ENCODE measurements at places on chromosomes 5 and 9.

DNA sequence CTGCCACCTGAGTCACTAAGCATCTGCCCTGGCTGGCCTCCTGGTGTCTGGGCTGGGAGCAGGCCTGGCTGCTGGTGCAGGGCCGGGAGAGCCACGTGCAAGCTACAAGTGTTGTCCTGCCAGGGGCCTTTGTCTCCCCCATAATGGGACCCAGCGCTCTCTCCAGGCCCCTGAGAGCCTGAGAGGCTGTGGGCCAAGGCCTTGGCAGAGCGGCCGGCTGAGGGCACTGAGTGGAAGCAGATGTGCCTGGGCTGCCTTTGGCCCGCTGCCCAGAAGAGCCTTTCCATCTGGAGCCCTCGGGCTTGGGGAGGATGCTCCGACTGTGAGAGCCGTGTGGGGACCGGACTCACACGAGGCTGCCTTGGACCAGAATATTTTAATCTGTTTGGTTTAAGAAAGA is 185.5 kb downstream of the RGS3 start:
- DNase-seq, result no peak

GRCh38 chr5:124704594-124705284 is 41.7 kb downstream of the ZNF608 start:
- no peak for DNase-seq

DNA sequence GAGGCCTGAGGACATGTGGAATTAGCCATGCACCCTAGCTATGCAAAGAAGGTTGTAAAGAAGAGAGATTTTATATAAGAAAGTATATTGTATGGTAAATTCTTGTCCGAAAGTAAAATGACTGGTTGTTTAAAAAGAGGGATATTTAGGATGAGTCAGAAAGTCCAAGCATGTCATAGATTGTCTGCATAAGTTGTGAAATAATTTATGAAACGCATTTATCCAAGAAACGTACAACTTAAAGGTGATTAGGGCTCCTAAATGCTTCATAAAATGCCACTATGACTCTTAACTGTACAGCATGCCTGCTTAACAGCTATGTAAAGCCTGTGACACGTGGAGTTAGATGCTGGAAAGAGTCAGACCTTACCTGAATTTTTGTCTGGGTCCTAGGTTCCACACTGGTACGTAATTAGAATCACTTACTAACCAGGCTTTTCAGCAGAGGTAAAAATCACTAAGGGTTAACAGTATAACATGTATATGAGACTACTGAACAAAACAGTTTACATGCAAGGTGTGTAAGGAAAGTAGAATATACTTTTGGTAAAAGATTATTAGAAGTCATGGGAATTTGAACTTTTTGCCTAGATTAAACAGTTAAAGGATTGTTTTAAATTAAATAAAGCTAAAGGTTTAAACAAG is 37.0 kb upstream of the ARL15 start:
- DNase-seq, result no peak

DNA sequence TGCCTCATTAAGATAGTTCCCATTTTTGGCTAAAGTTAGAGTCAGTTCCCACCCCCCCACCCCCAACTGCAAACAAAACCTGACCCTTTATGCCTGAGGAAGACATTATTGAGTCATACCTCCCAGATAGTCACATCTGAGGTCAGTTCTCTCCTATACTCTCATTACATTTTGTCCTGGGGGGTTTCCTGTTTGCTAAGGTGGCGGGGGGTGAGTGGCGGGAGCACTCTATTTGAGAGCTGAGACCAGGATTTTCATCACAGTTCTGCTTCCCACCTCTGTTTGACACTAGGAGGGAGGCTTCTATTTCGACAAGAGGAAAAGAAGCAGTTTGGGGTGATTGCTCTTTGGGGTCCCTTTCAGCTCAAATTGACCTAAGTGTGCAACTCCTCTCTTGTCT is 59.4 kb upstream of the ICE1 start:
- no peak for DNase-seq

DNA sequence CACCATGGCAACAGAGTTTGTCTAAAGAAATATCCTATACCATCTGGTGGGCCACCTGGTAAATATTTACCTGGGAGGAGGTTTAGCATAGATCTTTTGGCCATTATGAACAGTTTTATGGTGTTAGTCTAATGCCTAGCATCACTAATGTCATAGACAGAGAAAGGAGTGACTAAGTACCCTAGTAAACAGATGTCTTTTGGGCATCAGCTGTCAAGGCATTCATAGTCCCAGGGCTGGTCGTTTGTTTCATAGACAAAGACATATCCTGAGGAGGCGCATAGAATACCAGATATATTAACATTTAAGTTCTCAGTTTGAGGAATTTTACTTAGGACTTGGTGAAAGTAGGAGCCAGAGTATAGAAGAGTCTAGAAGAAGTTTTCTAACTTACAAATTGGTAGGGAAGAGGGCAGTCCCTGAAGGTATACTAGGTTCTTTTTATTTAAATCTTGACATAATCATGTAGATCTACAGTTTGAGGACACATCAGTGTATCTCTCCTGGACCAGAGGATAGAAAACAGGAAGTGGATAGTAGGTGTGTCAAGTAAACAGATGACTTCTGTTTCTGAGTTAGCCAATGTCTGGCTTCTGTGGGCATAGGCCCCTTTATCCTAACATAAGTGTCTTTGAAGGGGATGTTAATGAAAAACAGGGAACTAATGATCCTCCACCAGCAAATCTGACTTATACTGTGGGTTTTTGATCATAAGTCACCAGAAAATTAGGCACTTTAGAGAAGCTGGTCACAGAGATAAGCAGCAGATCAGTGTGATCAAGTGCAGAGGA is 105.0 kb upstream of the PRSS3 start:
- DNase-seq, result no peak

DNA sequence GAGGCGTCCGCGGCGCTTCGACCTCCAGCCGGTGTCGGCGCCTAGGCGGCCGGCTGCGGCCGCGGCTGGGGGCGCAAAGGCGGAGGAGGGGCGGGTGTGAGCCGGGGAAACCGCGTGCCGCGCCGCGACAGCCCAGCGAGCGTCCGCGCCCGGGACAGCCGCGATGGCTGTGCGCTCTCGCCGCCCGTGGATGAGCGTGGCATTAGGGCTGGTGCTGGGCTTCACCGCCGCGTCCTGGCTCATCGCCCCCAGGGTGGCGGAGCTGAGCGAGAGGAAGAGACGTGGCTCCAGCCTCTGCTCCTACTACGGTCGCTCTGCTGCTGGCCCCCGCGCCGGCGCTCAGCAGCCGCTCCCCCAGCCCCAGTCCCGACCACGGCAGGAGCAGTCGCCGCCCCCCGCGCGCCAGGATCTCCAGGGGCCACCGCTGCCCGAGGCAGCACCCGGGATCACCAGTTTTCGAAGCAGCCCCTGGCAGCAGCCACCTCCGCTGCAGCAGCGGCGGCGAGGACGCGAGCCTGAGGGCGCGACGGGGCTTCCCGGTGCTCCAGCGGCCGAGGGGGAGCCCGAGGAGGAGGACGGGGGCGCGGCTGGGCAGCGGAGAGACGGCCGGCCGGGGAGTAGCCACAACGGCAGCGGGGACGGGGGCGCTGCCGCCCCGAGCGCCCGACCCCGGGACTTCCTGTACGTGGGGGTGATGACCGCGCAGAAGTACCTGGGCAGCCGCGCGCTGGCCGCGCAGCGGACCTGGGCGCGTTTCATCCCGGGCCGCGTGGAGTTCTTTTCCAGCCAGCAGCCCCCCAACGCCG is 605 bp downstream of the CHSY3 start:
- DNase-seq, result peak; percentile 23

- no peak for DNase-seq
These were observed 77.4 kb downstream of the MSX2 start for GRCh38 chr5:174801798-174802197.

DNA sequence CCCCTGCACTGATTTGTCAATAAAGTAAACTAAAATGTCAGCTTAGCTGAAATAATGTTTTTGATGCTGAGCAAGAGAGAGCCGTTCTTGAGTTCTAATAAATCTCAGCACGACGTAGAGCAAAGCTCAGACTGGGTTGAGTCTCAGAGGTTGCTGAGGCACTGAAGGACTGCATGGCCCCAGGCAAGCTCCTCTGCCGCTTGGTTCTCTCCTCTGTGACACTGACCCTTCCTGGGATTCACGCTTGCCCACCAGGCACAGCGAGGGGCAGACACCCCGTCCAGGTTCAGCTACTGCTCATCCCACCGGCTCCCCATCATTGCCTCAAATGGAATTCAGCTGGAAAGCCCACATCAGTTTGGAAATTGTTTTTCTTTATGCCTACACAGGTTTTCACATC is 129.8 kb downstream of the IRX2 start:
- DNase-seq, result no peak

GRCh38 chr5:14925326-14925725 is 53.7 kb upstream of the ANKH start:
- no peak for DNase-seq

GRCh38 chr9:113807173-113808061 is 68.7 kb upstream of the ZNF618 start:
- DNase-seq, result peak; percentile 70

DNA sequence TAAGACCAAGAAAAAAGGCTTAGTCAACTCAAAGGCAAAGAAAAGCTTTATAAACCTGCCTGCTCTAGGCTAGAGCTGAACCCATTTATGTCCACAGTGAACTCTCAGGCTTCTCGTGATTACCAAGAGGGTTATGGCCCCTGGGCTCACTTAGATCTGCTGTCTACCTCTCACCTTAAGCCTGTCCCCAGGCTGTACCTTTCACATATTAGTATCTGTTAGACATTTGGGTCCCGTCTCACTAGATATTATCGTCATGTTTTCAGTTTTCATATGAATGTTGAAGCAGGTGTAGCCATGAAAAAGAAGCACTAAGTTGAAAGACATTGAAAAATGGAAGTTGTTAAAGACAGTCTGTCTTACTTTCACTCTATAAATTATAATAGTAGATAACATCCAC is 75.2 kb upstream of the COX7C start:
- DNase-seq, result no peak

GRCh38 chr5:57586649-57587048 is 104.0 kb upstream of the ACTBL2 start:
- DNase-seq, result no peak

DNA sequence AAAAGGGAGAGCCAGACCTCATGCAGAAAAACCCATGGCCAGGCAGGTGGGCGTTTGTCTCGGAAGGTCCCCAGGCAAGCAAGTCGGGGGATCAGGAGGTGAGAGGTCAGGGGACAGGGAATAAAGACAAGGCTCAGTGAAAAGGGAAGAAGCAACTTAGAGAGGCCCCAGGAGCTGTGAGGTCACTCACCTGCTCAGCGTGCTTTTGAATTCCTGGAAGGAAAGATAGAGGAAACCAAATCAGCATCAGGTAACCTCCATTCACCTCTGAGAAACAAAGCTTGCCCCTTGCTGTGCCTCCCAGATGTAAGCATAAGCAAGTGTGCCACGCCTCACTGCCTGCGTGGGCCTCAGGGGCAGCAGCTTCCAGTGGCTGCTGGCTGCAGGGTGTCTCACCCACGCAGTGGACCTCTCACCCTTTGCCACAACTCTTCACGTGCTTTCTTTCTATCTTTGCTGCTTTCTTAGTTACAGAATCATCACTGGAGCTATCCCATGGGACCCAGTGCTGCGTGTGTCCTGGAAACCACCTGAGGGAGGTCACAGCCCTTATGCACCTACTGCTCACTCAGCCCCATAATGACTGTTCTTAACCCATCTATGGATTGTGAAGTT is 6.0 kb downstream of the TRIM7 start:
- no peak for DNase-seq

DNA sequence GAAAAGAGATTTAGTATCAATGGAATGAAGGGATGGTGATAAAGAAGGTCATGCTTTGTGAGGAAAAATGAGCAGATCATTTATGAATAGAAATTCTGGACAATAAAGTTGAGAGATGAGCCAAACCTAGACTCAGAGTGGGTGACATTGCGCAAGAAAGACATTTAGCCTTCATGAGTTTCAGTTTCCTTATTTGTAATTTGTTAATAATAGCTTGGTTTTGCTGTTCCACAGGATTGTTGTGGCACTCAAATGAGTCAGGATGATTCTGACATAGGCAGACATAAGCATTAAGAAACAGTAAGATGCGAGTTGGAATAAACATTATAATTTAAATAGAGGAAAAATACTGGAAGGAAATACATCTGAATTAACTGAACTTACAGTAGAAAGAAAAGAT is 34.8 kb downstream of the ITGA2 start:
- DNase-seq, result no peak

GRCh38 chr5:63194126-63194525 is 615.5 kb downstream of the LRRC70 start:
- DNase-seq, result no peak

GRCh38 chr9:98570055-98570454 is 138.7 kb downstream of the GABBR2 start:
- DNase-seq, result no peak

GRCh38 chr5:19987612-19988361 is at the start of gene CDH18:
TSS of gene CDH18 (minus strand) at chr5:19988200. CDS start at chr5:19838986, 149,214 bp downstream.
- DNase-seq, result no peak

GRCh38 chr5:88667496-88668201 is 215.3 kb downstream of the MEF2C start:
- no peak for DNase-seq

DNA sequence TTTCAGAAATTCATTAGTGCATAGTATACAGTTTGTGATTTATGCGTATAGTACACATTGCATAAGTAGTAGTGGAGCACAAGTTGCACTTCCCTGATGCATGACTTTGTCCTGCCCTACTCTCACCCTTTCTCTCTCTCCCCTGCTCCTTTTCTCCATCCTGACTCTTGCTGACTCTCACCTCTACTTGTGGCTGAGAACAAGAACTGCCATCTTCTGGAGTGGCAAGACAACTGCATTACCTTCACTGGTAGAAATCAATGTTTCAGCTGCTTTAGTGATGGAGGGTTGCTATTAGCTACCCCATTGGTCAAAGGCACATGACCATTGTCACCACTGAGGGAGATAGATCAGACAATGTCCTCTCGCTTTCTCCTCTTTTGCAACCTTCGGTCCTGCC is 26.9 kb downstream of the SPEF2 start:
- no peak for DNase-seq

DNA sequence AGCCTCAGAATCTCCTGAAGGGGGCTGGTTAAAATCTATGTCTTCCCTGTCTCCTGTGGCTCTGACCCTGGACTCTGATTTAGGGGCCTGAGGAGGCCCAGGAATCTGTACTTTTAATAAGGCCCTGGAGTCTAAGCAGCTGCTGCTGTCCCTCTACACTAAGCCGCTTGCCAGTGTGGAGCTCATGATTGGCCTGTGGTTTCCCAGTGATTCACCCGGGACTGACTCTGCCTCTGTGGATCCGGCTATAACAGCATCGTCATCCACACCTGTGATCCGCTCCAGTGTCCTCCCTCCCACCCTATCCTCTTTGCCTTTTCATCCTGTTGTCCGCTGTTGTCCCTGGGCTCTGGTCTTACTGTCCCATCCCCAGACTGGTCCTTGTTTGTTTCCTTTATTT is 3.7 kb downstream of the SLC31A2 start:
- no peak for DNase-seq

DNA sequence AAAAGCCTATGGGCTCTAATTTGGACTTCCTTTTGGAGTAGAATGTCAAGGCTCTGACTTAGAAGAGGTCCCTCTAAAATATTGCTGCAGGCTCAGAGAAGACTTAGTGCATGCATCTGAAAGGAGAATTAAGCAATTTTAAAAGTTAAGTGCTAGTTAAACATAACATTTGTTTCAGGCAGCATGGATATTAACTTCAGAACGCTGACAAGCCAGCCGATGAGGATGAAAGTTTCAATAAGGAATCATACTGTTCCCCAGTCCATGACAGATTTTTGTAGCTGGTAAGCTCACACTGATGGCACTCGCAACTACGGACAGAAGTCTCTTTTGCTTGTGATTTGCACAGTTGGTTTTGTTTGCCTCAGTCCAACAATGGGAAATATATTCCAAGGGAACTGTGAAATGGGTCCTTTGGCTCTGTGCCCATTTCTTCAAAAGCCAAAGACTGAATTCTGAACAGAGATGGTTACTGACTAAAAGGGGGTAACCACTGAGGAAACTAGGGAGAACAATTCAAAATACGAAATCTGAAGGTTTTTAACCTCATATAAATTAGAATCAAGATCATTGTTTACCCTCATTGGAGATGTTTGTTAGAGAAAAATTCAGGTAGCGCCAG is 47.6 kb downstream of the DCP2 start:
- DNase-seq, result no peak

Measured in HuH-7.5 (cell line).